ENCODE measurements at places on chromosomes 3 and 15.

- DNase-seq: no peak
Observed at GRCh38 chr15:68678746-68679145, 100.0 kb downstream of the CORO2B start.

- no peak for DNase-seq
Observed at GRCh38 chr15:98682992-98683701, 34.8 kb downstream of the IGF1R start.

DNA sequence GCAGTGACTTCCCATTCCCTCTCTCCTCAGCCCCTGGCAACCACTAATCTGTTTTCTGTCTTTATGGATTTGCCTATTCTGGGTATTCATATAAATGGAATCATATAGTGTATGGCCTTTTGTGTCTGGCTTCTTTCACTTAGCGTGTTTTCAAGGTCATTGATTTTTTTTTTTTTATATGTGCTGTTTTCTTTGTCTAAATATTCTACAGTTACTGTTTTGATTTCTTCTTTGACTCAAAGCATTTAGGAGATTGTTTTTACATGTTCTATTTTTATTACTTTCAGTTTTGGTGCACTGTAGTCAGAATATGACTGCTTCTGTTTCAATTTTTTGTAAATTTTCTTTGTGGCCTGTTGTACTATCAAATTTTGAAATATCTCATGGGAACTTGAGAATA is 71.9 kb upstream of the RNU6-1 start:
- no peak for DNase-seq

- DNase-seq: no peak
Observed at GRCh38 chr3:81531846-81532245, 229.6 kb downstream of the GBE1 start.

GRCh38 chr3:167253037-167253436 is 127.1 kb downstream of the ZBBX start:
- DNase-seq: no peak

DNA sequence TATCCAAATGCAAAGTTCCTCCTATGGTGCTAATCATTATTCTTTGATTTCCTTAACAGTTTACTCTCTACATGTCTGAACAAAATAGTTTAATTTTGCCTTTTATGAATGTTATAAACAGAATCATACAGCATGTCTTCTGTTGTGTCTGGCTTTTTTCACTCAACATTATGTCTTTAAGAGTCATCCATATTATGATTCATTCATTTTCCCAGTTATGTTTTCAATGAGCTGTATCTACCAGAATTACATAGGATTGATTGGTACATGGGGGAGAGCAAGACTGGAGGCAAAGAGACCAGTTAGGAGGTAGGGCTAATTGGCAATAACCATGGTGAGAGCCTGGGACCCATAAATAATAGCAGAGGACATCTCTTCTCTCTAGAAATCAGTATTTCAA is 16.6 kb upstream of the RAP2B start:
- DNase-seq: no peak

- no peak for DNase-seq
Observed at GRCh38 chr3:195453236-195453635, 10.4 kb upstream of the ACAP2 start.

DNA sequence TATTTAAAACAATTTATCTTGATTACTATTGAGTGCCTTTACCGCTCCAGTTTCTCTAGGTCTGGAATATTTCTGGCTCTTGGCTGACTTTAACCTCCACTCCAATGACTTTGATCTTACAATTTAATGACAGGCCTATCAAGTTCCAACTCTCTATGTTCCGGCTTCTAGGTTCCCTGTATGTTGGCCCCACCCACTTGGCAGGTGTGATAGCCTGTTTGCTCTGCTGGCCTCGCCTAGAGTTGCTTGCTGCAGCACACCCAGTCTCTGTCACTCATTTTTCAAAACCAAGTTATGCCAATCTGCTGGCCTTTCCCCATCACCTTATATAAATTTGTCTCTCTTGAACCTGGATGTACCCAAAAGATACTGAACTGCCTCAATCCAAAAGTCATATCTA is 428.0 kb downstream of the ROBO1 start:
- no peak for DNase-seq

- DNase-seq: no peak
Observed at GRCh38 chr3:43907508-43907858, 216.7 kb downstream of the ABHD5 start.

DNA sequence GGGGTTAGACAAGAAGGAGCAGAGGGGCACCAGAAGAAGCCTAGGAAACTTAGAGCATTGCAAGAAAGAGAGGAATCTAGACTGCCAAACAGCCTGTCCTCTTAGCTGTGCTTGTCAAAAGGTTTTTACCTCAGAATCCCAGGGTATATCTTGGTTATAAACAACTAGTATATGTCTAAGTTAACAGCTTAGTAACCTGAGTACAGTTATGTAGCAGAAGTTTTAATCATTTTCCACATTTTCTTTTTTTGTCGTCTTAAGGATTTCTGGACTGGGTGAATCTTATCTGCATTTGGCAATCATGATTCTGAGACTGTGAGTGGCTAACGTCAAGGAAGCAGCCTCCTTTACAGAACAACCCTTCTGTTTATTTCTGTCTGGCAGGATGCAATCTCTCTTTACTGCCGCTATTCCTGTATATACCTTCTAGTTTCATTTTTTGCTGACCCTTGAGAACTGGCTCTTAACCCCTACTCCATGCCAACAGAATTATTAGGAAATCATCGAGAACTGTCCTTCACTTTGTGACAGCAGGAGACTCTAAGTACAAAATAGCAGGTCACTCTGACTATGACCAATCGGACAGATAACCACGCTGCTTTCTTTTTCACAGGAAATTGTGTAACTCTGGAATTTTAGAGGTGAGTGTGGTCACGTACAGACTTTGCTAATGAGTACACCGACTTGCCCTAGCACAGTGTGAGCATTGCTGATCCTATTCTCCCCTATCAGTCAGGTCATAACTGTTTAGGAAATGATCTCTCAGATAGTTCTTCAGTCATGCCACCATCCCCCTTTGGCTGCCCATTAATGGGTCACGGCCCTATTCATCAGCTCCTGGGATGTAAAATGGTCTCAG is 3.3 kb upstream of the CP start:
- DNase-seq: no peak

- no peak for DNase-seq
Observed at GRCh38 chr15:94951538-94951937, 720.2 kb downstream of the MCTP2 start.

DNA sequence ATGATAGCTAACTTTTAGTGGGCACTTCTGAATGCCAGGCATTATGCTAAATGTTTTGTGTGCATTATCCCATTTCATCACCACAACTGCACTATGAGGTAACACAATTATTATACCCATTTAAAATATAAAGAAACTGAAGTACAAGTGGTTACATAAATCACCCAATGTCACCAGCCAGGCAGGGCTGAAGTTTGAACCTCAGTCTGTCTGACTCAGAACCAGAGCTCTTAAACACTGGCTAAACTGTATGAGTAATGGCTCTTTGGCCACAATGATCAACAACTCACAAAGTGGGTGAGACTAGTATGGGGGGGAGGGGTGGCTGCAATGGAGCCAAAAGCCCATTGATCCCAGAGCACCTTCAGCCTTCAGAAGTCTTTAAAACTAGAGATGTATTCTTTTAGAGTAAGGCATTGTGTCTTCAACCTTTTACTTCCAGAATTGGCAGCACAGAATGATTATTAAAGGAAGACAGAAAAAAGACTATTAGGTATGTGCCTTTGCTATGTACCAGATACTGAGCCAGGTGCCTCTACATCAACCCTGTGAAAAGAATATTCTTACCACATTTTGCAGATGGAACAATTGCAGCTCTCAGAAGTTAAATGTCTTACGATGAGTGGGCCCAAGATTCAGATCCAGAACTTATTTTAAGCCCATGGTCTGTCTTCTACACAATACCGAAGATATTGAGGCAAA is 166.9 kb downstream of the UACA start:
- DNase-seq: no peak

- no peak for DNase-seq
Observed at GRCh38 chr3:67647390-67647878, 7.0 kb downstream of the SUCLG2 start.

- DNase-seq: no peak
Observed at GRCh38 chr3:55870594-55870993, 383.5 kb upstream of the WNT5A start.

DNA sequence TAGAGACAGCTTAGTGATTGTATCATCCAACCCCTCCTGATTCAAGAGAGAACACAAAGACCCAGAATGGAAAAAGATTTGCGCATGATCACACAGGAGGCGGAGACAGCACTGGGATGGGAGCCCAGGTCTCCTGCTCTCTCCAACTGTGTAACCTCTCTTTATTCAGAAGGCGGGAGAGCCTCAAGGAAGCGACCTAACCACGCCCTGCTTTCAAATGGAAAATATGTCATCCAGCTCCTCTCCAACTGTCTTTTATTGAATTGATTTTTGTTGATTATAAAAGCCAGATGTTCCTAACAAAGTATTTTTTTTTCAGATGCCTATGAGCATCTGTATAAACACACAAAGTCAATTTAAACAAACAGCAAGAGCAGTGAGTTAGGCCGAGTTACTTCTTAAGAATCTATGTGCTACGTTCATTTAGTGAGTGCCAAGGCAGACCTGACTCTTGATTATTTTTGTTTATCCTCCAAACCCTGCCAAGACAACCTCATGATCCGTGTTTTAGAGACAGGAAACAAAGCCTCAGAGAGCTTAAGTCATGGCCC is 74.5 kb downstream of the BFSP2 start:
- DNase-seq: peak; percentile 58

DNA sequence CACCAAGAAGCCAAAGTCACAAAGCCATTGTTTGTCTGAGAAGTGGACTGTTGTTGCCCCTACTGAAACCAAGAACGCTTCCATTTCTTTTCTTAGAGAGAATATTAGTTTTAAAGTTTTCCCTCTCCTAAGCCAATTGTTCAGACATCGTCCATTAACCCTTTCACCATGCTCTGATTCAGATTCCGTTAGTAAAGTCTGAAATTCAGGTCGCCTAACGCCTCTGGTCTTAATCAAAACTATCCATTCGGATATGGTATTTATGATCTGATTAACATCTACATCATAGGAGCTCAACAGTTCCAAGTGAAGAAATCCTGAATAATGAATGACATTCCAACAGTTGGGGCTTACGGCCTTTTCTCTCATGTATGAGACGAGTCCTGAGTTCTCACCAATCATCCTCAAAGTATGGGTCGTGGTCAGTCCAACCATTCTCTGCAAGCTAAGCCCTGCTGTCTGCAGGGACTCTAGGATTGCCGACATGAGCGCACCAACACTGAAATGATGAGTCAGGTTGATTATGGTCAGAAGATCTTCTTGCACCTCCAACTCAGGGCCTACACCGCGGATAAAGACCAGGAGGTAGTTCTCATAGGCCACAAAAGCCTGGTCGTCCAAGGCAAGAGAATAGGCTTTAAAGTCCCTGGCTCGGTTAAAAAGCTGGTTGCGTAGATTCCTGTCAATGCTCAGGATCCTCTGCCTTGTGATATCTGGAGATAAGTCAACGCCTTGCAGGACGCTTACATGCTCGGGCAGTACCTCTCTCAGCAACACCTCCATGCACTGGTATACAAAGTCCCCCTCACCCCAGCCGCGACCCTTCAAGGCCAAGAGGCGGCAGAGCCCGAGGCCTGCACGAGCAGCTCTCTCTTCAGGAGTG is 767 bp downstream of the EPM2AIP1 start:
- DNase-seq: no peak

DNA sequence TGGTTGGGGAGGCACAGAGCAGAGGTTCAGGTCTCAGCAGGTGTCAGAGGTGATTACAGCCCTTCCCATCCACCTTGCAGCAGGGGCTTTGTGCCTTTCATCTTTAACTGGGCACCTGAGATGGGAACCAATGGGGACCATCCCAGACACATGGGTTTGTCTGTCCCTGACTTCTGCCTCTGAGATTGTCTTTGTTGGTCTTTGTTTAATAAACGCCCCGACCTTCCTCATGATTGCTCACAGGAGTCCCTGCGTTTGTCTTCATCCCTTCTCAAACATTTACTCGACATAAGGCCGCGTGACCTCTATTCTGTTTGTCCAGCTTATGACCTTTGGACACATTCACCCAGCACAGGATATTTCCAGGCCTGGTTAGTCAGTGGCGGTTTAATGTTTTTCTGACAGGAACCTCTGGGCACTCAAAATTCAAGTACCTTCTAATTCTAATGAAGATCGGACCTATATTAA is 5.9 kb downstream of the ZSCAN2 start:
- no peak for DNase-seq

- DNase-seq: no peak
Observed at GRCh38 chr15:60795889-60796288, 316.9 kb upstream of the ICE2 start.

DNA sequence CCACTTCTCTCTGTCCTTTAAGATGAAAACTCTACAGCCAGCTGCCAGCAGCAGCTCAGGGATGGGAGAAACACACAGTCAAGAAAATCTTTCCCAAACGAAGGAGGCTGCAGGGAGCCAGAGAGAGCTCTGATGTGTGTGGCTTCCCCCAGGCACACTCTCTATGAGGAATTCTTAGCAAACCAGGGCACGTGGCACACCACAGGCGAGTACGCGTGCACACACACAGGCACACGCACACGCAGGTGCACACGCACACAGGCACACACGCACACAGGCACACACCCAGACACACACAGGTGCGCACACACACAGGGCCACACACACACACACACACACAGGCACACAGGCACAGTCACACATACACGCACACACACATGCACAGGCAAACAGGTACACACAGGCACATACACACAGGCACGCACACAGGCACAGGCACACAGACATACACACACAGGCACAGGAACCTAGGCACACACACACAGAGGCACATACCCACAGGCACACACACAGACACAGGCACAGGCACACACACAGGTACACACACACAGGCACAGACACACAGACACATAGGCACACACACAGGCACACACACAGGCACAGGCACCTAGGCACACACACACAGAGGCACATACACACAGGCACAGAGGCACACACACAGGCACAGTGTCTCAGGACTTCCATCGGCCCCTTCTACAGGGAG is 91.5 kb upstream of the ATP2B2 start:
- DNase-seq: no peak

DNA sequence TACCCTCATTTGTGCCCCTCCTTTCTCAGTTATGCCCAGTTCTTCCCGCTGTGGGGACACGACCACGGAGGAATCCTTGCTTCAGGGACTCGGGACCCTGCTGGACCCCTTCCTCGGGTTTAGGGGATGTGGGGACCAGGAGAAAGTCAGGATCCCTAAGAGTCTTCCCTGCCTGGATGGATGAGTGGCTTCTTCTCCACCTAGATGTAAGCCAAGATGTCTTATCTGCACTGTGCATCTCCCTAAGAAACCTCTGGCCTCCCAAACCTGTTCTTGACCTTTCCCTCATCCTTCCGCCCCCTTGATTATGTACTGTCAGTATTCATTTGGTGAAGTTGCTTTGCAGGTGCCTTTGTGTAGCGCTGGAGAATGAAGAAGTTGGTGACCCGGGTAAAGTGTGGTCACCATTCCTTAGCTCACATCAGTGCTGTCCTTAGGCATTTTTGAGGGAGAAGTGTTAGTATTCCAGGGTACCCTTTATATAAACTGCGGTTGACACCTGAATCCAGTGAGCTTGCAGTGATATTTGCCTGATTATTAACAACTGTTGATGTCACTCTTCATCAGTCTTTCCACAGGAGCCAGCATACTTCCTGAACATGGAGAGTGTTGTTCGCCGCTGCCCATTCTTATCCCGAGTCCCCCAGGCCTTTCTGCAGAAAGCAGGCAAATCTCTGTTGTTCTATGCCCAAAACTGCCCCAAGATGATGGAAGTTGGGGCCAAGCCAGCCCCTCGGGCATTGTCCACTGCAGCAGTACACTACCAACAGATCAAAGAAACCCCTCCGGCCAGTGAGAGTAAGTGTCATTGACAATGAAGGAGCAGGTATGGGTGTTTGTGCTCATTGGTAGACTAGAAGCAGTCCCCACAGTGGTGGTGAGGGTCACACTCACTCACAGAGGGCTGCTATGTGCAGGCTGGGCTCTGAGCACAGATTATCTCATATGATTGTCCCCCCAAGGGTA is 966 bp downstream of the ALAS1 start:
- no peak for DNase-seq

Measured in NCI-H2081 (cell line).